ENCODE measurements at places on chromosomes 1 and 21.

DNA sequence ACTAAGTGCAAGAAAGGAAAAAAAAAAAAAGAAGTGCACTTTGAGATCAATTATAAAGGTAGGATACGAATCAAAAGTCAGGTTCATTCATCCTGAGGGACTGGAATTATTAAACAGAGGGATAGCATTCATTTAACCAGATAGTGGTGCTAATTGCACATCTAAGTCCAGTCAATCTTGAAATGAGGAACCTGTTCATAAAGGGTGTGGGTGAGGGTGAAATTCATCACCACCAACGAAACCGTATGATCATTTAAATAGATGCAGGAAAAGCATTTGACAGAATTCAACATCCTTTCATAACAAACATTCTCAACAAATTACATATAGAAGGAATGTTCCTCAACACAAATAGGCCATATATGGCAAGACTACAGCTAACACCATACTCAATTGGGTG is 5.6 kb downstream of the CTSS start:
- no peak for DNase-seq

DNA sequence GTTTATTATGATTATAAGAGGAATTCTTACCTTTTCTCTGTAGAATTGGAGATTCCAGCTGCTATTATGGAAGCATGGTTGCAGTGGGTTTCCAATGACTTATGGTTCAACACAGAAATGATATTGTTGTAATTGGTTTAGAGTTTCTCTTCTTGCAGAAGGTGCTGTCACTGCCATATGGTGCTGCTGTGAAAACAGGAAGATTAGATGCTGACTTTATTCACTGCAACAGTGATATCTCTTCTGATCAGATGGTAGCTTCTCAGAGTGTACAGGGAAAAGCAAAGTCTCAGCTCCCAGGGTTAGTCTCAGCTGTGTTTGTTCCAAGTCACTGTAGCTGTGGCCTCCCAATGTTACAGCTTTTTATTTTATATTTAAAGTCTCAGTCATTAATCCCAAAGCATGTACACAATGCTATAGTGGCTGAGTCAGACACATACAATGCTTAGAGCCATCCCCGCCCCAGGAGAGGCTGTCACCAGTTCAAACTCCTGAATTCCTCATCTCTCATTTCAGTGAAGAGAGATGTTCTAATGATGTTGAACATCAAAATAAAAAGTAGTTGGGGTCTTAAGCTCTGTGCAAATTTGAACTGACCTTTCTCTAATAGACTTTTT is 42.7 kb upstream of the RGS2 start:
- DNase-seq = no peak

- peak; percentile 80 for DNase-seq
Observed at GRCh38 chr1:10865518-10866320, 69.3 kb upstream of the CASZ1 start.

- no peak for DNase-seq
Observed at GRCh38 chr1:183419399-183419798, 1.2 kb upstream of the NMNAT2 start.

DNA sequence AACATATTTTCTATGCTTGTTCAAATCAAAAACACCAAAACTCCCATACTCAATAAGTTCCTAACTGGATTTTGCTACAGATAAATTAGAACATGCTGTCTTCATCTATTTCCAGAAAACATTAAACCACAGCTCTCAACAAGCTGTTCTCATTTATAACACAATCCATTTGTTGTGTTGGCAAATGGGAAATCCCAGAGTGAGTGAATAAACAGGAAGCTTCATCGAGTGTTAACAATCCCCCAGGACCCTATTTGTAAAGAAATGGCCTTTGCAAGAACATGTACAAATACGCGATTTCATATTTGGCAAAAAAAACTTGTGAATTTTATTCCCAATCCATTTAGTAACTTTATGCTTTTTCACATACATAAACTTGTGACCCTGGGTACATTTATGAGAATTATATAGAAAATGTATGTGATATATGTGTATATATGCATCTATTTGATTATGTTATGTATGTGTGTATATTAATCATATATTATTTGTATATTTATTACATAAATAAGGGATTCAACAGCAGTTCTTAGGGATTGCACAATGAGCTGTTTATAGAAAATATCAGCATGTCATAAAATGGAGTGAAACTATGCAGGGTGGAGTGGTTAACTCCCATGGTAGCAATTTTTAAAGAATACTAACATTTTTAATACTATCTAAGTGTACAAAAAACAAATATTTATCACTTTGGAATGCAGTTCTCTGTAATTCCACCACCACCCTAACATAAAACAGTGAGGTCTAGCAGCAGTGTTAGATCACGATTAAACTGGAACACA is 160.0 kb downstream of the NEGR1 start:
- DNase-seq = no peak

DNA sequence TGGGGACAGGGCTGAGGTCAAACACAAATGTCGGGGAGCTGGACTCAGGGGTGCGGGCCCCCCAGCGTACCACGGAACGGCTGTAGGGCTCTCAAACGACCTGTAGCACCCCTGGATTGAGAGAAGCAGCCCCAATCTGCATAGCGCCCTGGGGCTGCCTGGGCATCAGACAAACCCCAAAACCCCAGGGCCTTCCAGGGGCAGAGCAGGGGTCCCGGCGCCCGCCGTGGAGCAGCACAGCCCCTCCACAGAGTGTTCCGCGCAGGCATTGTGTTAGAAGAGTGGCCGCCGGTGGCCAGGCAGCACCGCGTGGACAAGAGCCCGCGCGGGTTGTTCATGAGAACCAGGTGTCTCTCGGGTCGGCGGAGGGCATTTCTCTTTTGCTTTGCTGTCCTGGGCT is 64.2 kb upstream of the ARHGEF16 start:
- no peak for DNase-seq

DNA sequence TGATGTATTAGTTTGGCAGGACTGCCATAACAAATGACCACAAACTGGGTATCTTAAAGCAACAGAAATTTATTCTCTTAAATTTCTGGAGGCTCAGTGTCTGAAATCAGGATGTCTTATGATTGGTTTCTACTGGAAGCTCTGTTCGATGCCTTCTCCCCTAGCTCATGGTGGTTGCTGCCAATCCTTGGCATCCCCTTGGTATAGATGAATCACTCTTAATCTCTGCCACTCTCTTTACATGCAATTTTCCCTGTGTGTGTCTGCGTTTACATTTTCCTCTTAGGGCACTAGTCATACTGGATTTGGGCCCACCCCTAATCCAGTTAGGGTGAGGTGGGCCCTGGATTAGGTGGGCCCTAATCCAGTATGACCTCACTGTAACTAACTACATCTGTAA is 54.7 kb upstream of the MPC2 start:
- no peak for DNase-seq

GRCh38 chr1:206768472-206769303 is 1.9 kb upstream of the IL19 start:
- no peak for DNase-seq

DNA sequence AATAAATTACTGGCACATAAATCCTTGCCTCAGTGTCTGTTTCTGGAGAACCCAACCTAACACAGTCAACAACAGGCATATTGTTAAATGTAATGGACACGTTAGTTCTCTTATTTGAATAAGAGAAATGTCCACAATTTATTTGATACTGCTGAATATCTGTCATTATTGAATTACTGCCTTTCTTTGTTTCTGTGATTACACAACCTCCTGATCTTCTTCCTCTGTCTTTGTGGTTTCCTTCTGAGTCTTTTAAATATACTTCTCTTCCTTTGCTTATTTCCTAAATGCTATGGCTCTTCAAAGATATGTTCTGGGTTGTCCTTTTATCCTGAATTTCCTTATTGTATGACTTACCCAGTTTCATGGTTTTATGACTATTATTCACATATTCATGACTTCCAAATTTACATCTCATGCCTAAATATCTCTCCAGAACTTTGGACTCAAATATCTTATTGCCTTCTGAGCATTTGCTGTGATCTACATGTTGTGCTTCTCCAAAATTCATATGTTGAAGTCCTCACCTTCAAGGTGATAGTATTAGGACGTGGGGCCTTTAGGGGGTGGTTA is 39.9 kb downstream of the MSH4 start:
- DNase-seq = no peak
